ENCODE measurements at places on chromosomes 6 and 20.

DNA sequence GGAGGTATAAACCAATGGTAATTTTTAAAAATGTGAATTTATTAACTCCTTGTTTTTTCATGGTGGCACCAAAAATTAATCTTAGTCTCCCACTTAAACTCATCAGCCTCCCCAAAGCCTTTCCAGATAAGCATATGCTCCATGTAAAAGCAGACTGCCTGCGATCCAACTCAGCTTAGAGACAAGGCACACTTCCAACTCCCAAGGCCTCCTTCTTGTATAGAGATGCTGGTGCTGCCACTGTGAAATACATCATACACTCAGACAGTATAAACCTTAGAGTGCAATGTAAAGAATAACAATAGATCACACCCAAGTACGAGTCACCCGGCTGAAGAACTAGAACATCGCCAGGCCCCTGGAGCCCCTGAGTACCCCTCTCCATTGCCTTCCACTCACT is 2.0 kb downstream of the ANKRD6 start:
- no peak for DNase-seq

GRCh38 chr20:45087814-45088213 is 13.1 kb downstream of the KCNS1 start:
- no peak for DNase-seq

DNA sequence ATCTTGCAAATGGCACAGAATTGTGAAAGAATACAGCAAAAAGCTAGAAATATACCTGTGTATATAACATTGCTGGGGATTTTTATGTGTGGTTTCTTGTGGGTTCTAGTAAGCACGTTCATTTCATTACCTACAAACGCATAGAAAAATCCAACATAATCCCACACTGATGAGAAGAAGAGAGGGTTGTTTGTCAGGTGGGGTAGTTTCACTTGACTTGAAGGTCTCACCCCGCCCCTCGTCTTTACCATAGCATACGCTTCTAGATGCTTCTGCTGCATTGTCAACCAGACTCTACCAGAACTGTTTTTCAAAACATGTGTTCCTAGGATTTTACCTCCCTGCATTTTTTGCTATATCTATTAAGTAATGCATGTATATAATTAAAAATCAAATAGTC is 284.1 kb upstream of the TAB2 start:
- DNase-seq = no peak

GRCh38 chr20:49768204-49769047 is 44.2 kb upstream of the SLC9A8 start:
- DNase-seq = no peak

DNA sequence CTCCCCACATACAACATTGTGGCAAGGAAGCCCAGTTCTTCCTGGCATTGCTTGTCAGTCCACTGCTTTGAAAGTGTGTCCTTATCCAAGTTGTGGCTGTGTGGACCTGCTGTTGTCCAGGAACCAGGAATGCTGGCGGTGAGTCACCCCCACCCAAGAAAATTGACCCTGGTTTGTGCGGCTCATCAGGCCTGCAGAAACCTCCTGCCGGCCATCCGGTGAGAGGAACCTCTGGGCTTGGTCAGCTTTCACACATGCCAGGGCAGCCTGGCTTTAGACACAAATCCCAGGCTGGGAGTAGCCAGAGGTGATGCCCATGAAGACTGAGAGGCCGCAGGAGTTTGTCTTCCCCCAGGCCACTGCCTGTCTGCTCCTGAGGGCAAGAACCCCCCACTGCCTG is 223.6 kb downstream of the TTLL2 start:
- DNase-seq = no peak

GRCh38 chr6:156316583-156317125 is 460.5 kb upstream of the ARID1B start:
- no peak for DNase-seq

DNA sequence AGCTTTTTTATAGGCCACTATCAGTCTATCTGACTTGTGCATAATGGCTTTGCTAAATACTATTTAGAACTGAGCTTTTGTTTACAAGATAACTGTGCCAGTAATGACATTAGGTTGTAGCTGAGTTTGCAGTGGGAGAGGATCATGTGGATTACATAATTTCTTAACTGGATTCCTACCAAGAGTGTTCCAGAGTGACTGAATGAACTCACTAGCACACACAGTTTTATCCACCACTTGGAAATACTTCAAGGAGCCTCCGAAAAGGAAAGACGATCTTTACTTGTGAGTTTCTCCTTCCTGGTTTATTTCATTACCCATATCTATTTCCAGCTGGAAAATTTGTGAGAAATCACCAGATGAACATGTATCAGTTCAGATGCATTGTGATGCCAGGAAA is 10.9 kb upstream of the SYNE1 start:
- DNase-seq = no peak

GRCh38 chr20:54063992-54064676 is 6.3 kb downstream of the BCAS1 start:
- DNase-seq = no peak

DNA sequence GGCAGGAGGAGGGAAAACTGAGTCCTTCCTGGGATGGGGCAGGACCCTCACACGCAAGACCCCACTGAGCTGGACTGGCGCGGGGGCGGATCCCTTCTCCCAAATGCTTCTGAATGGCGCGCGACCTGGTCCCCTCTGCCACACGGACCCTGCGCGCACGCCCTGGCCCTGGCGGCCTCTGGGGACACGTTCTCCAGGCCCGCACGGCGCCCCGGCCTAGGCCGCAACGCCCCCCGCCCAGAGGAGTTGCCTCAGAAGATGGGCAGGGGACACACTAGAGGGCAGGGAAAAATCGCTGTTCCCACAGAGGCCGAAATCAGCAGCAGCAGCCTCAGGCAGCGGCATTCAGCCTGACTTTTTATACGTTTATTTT is 45.2 kb upstream of the OSTM1 start:
- no peak for DNase-seq

GRCh38 chr6:142857233-142857761 is 87.7 kb downstream of the HIVEP2 start:
- DNase-seq = no peak

DNA sequence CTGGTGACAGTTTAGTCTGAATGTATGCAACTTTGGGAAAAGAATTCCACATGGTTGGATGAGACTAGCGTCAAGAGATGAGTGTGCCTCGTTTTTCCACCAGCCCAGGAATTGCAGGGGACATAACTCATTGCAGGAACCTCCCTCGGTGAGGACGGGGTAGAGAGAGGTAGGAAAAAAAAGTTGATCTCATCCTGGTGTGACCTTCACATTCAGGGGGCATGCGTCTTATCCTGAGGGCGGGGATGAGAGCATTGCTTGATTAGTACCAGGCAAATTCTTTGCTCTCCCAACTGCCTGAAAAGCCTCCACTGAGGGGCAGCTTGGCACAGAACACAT is 11.8 kb downstream of the TLDC2 start:
- no peak for DNase-seq

DNA sequence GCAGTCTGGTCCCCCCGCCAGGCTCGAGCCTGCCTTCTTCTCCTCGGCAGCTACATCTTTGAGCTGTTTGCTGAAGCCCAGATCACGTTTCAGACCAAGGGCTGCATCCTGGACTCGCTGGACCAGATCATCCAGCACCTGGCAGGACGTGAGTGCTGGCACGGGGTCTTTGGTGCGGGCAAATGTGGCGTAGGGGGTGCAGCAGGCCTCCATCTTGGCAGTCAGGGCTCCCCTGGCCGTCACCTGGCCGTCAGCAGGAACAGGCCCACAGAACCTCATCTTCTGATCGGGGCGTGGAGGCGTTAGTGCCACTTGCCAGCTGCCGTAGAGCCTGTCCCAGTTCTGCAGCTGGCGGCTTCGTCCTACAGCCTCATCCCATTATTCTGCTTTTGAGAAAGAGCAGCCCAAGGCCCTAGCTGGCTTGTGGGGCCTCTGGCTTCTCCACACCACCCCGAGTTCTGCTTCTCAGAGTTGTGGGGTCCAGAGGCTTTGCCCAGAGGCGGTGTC is 16.6 kb upstream of the TNFRSF6B start:
- no peak for DNase-seq

GRCh38 chr20:38152621-38153221 is 12.3 kb downstream of the TGM2 start:
- no peak for DNase-seq

- no peak for DNase-seq
Observed at GRCh38 chr6:37077905-37078296, 72.4 kb downstream of the FGD2 start.

DNA sequence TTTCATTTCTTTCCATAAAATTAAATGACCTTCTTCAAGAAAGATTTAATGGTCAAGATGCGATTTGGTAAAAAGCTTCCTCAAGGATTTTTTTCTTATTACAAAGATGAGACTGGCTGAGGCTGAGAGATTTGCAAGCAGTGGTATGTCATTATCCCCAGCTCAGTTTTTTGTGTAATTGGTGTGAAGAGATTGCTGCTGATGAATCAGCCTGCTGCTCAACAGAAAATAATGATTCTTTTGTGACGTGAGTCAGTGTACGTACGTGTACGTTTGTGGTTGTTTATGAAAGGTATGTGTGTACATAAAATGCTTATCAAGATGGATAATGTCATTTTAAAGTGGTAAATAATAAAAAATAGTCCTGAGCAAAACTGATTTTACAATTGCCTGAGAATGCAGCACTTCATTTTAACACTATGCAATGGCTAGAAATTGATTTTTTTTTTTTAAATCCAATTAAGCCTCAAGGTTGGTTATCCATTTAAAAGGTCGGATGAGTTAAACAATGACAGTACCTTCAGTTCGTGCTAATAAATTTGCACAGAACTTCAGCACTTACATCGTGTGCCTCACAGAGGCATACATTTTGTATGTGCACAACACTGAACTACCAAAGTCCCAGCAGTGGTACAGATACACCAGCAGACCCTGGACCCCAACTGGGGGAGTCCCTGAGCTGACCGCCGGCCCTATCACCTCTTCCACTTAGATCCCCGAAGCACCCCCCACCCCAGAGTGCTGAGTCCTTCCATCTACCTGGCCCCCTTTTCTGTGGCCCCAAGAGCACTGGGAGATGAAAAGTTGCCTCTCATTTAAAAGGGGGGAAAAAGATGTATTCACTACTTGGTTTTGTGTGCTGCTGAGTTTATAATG is 9.7 kb upstream of the NPEPL1 start:
- no peak for DNase-seq

- no peak for DNase-seq
Observed at GRCh38 chr20:17885076-17885475, 83.5 kb downstream of the SNX5 start.

GRCh38 chr6:150491131-150491810 is 108.4 kb upstream of the PLEKHG1 start:
- DNase-seq = no peak

GRCh38 chr20:61115364-61116065 is 136.5 kb upstream of the CDH4 start:
- DNase-seq = no peak

DNA sequence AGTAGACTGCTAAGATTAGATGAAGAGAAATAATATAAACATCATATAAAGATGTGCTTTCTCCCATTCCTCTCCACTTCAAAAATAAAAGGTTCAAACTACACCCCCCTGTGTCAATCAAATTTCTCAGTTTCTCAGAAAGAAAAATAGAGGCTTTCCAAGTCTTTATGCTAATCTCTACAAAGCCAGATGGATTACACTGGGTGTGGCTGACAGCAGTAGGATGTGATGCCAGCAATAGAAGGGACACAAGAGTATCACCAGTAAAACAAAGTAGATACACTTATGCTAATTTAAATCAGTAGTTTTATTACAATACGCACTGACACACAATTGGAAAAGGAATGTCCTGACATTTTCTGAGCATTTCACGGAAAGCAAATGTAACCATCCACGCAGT is 353.4 kb downstream of the RNGTT start:
- DNase-seq = no peak

DNA sequence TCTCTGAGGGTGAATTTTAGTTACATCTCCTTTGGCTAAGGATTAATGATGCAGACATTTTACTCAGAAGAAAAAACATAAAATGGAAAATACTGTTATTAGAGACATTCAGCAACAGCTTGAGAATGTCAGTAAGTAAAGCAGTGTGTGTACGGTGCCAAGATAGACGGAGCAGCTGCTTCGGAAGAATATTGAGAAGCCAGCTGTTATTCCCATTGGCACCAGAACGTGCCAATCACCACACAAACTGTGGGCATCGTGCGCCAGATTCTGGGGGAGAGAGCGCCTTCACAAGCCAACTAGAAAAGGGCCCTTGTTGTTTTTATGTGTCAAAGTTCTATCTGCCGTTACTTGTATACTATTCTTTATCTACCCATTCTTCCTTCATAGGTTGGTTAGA is 163.4 kb downstream of the MTFR2 start:
- DNase-seq = no peak

DNA sequence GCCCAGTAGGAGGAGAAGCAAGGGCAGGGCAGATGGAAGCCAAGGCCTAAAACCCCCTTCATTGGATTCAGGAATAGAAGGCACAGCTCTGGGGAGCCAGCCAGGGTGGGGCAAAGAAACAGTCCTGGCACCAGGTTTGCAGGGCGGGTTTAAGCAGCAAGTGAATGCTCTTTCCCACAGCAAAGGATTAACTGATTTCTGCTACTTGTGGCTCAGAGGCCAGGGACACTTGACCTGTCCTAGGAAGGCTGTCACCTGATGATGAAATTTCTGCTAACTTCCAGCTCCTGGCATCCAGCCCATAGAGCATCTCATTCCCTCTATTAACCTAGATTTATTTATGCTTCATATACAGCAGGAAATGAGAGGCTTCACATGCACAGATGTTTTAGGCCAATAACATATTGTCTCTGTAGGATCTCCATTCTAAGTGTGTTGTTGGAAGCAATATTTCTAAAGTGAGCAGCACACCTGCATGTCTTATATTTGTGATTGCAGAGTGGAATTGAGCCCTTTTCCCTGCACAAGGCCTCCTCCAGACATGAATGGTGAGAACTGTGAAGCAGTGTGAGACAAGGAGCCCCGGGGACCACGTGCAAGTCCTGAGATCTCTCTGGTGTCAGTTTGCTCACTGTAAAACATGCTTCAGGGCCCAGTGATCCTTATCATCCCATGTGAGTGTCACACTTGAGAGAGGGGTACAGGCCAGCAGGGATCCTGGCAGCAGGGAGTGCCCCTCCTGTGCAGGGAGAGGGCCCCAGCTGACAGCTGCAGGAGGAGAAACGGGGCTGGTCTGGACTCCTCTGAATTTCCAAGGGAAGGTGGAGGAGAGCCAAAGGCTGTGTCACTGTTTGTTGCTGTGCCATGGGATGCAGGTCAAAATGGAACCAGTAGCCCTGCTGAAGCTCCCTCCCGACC is 41.1 kb upstream of the CST5 start:
- DNase-seq = no peak

DNA sequence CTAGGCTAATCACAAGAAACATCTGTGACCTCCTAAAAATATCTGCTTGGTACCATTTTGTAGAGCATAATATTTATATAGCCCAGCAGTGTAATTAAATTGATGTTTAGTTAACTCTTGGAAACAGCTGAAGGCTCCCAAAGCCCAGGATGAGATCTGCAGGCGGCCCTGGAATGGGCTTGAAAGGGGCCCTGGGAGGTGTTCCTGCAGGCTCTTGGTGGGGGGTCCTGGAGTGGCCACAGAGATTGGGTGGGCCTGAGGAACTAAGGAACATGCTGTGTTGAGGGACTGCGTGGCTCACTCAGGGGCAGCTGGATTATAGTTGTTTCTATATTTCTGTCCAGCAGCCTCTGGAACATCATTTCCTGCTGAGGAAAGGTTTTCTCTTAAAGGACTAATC is 9.2 kb downstream of the SCP2D1 start:
- no peak for DNase-seq

Measured in T-helper 17 cell (primary cell).